ENCODE measurements at places on chromosomes 6 and 20.
A peak's percentile ranks its signal among the peaks of the same experiment; 100 is the strongest.

GRCh38 chr6:89468998-89469397 lies 36.0 kb downstream of the ANKRD6 start:
- no peak for DNase-seq

- no peak for DNase-seq
Observed at GRCh38 chr6:134351615-134352474, 33.9 kb upstream of the SGK1 start.

DNA sequence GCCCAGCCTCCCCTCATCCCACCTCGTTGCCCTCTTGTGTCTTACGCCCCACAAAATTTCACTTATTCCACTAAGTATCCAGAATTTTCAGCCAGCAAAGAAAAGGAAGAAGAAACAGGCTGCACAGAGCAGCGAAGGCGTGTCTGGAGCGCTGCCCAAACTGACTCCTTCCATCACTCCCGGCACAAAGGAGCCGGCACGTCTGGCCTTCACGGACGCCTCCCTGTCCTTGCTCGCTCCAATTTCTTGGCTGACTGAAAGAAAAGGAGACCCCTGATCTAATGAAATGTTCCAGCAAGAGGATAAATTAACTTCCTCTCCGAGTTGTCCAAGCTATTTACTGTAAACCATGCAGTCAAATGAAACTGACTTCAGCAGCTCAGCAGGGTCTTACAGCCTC lies 152.3 kb upstream of the CDH4 start:
- DNase-seq = no peak

DNA sequence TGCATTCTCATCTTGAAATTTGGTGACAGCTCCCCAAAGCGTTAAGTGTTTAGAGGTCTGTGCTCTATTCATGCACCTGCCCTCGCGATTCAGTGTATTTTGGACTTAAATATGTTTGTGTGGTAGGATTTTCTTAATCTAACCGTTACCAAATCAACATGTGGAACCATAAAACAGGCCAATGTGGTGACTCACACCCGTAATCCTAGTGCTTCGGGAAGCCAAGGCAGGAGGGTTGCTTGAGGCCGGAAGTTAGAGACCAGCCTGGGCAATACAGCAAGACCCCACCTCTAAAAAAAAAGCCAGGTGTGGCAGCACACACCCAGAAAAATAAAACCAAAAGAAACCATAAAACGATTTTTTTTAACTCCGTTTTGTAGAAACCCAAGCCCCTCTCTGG lies 31.5 kb downstream of the PYGB start:
- no peak for DNase-seq

DNA sequence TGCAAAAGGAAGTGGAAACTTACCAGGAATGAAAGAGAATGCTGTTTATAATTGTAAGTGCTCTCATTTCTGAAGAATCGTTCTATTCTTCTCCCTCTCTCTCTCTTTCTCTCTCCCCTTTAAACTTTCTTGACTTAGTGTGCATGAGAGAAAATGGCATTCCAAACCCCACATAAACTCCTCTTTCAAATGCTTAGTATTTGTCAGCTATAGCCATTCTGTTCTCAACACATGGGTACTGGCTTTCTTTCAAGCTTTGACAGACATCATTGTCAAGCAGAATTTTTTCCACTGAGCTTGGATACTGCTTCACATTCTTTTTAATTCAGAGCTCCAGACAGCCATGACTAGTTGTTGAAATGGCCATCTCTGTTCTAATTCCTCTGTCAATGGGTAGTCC lies 51.1 kb upstream of the PREP start:
- no peak for DNase-seq

- DNase-seq = peak; percentile 6
Observed at GRCh38 chr6:160730911-160731310, 28.9 kb downstream of the PLG start.

DNA sequence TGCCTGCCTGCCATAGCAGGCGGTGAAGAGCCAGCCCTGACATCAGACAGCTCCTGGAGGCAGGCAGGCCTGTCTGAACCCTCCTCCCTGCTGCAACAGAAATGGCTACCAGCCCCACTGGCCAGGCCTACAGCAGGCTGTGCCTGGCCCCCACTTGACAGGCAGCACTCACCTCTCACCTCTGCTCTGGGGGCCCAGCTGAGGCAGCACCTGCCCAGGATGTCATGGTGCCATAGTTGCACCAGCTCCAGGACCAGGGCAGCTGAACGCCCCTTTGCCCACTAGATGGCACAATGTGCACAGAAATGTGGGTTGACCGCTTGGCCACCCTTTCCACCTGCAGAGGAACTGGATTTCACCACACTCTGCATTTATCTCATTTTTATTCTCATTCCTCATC lies 30.6 kb downstream of the MRPL14 start:
- DNase-seq = peak; percentile 80

DNA sequence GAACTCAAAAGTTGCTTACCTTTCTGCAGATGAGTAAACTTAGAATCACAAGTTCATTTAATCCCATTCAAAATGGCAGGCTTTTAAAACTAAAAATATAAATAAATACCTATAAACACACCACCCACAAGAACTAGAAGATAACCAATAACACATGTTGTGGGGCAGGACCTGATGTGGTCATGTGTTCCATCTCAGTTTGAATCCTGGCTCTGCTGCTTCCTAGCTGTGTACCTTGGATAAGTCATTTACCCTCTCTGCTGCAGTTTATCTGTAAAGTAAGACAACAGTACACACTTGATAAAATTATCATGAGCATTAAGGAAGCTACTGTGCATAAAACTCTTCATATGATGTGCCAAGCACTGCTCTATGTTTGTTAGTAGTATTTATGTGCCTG lies 22.0 kb downstream of the TRIM27 start:
- no peak for DNase-seq

- DNase-seq = no peak
Observed at GRCh38 chr6:131640576-131640975, 3.5 kb downstream of the ENPP3 start.

DNA sequence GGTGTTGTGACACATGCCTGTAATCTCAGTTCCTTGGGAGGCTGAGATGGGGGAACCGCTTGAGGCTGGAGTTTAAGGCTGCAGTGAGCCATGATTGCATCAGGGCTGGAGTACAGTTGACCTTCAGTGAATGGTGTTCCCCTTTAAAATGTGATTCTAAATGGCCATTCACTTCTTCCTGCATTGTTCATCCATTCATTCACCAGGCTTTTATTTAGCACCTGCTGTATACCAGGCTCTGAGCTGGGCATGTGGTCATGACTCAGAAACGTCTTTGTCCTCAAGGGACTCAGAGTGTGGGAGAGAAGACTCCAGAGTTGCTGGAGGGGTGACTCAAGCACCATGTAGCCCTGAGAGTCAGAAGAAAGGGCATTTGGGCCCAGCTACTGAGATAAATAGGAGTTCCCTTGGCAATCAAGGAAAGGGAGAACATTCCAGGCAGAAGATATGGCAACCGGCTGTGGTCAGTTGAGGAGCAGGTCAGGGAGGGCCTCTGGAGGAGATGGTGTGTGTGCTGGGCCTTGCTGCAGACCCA lies 101.1 kb downstream of the DLGAP4 start:
- DNase-seq = peak; percentile 69

DNA sequence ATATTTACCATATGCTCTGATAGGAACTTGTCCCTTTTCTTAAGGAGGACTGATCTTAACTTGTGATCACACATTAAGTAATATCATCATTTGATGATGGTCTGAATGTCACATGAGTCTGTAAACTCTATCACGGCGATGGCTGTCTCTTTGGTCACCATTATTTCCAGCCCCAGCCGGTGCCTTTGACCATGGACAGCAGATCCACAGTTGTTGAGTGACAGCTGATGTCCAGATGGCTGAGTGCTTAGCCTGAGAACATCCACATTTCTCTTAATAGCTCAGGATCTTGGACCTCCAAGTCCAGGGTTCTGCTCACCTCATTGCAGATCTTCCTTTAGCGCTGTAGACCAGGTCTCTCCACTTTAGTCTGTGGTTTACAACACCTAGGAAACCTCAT lies 171.0 kb downstream of the TBC1D7 start:
- DNase-seq = no peak

- DNase-seq = no peak
Observed at GRCh38 chr6:17169711-17170110, 67.9 kb downstream of the STMND1 start.

DNA sequence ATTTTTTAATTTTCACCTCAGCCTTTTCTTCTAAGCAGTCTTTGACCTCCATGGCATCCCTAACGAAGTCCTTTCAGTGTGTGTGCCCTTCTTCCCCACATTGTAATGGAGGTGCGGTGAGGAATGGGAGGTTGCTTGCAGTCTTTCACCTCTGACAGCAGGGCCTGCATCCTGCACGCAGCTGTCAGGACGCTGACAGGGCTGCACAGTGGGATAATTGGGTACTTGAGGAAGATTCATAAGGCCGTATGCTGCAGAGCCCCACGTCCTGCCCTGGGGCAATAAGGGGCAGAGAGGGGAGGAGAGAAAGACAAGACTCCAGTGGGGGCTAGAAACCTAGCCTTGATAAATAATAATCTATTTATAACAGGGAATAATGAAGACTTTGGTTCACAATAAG lies 184.7 kb downstream of the SAMD5 start:
- DNase-seq = no peak

DNA sequence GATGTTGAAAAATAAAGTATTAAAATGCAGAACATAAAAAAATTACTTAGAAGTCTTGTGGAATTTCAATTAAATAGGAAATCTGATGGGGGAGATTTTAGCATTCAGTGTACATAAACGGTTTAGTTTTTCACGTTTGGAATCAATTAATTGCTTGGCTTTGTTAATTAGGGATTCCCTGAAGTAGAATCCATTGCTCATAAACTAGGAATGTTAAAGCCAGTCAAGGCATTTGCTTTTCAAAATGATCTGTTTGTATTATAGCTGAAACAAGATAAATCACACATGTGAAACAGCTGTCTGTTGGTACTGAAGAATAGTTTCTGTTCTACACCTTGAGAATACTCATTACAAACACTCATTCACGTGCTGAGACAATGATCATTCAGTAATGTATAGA lies 297.9 kb downstream of the TBC1D7 start:
- DNase-seq = no peak

DNA sequence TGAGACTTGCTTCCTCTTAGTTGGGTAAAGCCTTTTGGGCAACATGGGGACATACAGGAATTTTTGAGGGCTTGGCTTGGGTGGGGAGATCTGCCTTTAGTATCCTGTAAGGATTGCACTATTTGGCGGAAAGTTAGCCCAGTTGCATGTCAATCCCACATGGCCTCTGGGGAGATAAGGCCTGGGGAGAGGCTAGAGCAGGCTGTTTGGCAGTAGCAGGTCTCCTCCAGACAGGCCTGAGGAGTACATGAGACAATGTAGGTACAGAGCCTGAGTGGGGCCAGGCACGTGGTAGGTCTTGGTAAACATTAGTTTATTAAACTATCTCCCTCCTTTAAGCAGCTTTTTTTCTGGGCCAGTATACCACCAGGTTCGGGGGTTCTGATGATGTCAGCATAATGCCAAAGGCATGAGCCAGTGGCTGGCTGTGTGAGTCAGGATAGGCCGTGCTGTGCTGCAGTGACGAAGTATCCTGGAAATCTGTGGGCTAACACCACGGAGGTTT lies 147.9 kb downstream of the VEGFA start:
- peak; percentile 83 for DNase-seq

DNA sequence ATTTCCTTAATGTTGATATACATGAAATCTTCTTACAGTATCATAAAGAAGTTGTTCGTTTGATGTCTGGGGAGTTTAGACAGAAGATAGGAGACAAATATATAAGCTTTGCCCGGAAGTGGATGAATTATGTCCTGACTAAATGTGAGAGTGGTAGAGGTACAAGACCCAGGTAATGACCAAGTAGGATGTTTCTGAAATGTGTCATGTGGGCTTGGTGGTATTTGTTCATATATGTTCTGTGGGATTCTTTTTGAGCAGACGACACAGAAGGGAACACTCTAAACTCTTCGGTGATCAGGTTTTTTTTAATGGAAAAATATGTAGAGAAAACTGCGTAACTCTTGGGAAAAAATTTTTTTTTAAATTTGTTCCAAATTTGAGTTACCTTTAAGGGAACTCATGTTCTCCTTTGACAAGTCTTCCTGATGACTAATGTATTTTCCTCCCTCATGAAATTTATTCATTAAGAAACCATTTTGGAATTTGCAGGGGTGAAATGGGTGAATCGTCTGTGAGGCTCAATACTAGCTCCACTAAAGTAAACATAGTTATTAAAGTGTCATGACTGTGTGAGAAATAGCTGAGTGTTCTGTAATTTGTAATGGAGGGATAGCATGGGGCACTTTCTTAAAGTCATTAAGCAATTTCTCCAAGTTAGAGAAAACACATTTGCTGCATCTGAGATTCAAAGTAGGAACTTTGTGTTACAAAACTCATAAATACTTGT lies 100.6 kb downstream of the MAP3K4 start:
- peak; percentile 64 for DNase-seq

DNA sequence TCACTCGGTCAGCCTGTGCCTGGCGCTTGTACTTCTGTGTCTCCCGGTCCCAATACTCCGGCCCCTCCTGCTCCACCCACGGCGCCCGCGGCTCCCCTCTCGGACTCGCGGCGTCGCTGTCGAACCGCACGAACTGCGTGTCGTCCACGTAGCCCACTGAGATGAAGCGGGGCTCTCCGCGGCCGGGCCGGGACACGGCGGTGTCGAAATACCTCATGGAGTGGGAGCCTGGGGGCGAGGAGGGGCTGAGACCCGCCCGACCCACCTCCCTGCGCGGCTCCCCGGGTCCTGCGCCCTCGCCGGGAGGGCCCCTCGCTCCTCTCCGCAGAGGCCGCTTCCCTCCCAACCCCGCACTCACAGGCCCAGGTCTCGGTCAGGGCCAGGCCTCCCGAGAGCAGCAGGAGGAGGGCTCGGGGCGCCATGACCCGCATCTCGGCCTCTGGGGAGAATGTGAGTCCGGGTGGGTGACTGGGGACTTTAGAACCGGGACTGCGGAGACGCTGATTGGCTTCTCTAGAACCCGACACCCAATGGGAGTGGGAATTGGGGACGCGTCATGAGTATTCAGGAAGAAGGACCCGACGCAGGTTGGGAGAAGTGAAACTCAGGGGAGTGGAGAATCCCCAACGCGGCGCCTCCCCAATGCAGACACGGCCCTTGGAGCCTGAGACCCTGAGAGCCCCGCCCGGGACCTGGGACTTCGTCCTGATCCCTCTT lies at the start of gene HLA-C:
TSS of gene HLA-C (minus strand) at position 452 of the 717 bp plus-strand sequence. CDS start at position 431, 21 bp downstream.
- DNase-seq = peak; percentile 98

DNA sequence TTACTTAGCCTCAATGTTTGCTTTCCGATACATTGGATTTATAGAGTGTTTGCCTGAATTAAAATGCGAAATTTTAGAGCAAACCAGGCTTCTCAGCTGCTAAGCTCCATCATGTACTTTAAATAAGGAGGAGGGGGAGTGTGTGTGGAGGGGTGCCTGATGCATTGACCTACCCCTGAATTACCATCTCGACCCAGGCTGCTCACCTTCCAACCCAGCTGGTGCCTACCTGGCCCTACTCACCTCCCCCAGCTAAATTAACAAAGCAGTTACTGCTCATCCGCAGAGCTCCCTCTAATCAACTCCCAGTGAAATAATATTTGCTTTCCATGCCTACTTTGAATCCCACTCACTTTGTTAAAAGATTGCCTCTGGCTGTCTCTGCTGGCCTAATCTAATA lies 544.5 kb downstream of the MAFB start:
- no peak for DNase-seq

DNA sequence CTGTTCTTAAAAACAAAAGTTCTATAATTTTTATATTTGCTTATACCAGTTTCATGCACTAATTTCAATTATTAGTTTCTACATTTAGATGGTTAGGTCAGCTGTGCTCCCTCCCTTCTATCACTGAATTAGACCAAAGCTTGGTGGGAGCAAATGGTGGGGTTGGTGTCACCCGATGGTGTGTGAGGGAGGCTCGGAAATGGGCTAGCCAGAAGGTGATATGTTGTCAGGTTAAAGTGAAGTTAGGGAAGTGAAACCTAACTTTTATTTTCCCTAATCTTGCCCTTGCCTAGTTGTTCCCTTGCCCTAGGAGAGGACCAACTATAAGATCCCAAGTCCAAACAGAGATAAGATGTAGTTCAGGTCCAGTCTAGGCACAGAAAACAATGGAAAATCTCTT lies 38.7 kb downstream of the RPS12 start:
- DNase-seq = no peak
